ENCODE measurements at places on chromosomes 6 and 20.

GRCh38 chr6:81744131-81744530 lies 8.3 kb downstream of the TENT5A start:
- DNase-seq, result no peak

- DNase-seq, result no peak
These were observed 158.5 kb downstream of the SASH1 start for GRCh38 chr6:148501178-148501590.

DNA sequence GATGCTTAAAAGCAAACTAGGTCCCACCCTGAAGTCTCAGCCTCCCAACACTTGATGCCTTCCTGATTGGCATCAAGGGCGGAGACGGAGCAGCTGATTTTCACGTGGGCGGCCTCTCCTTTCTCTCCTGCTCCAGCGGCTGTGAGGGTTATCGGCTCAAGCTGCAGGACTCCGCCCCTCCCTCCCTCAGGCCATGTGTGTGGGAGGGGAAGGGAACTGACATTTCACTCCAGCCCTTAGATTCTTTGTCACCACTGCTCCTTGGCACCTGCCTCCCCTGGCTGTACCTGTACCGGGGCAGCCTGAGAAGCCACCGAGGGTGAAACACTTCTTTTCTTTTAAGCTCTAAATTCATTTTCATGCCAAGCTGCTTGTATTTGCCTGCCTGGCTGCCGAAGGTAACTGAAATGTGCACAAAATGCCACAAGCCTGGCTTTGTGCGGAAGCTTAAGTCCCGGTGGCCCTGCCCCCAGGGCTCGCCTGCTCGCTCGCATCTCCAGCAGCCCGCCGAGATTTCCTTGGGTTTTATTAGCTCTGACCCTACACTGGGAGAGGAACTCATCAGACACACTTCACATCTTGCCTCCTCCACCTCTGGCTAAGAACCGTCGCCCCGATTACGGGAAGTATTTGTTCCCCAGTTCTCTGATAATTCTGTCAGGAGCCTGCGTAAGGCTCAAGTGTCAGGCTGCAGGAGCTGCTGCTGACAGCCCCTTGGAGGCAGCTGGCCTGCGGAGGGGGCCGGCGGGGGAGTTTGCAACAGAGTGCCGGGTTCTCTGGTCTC lies 9.6 kb upstream of the CPNE5 start:
- DNase-seq, result no peak

DNA sequence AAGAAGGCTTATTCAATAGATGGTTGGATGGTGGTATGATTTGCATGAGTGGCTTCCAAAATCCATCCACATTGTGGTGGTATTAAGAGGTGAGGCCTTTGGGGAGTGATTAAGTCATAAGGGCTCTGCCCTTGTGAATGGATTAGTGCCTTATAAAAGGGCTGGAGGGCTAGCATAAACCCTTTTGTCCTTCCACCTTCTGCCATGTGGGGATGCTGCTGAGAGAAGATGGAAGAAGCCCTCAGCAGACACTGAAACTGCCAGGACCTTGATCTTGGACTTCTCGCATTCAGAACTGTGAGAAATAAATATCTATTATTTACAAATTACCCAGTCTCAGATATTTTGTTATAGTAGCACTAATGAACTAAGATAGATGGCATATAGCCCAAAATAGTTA lies 27.8 kb upstream of the SRPK1 start:
- no peak for DNase-seq

GRCh38 chr6:40472353-40472752 lies 114.8 kb downstream of the LRFN2 start:
- DNase-seq, result no peak

DNA sequence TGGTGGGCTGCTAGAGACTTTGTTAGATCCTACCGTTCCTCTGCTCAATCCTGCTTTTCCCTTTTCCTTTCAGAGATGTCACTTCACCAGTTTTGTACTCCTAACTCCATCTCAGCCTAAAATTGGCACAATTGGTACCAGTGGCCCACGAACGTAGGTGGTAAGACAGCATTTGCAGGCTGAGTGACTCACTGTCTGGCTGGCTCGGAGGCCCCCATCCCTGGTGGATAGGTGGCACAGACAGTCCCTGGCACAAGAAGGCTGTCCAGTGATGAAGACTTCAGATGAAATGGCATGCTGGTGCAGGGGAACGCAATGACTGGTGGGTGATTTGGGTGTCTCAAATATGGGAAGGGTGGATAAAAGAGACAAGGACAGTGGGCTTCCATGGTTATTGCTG lies 11.1 kb downstream of the HEBP2 start:
- no peak for DNase-seq

- no peak for DNase-seq
These were observed 18.9 kb downstream of the SCGN start for GRCh38 chr6:25670793-25671513.

DNA sequence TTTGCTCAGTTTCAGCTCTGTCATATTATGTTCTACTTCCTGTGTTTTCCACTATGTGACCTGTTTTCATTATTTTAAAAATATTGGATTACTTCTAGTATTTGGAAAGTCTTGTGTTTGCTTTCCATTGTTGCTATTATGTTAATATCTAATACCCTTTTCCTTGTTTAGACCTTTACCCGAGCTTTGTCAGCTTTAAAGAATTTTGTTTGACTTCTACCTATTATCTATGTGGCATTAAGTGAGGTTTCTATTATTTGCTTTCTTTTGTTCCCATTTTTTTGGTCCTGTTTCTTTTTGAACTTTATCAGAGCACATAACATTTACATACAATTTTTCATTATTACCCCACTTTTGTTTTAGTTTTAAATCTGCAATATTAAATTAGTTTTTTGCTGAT lies 202.7 kb downstream of the MANEA start:
- no peak for DNase-seq

GRCh38 chr6:70706491-70707123 lies 38.9 kb downstream of the SMAP1 start:
- DNase-seq, result no peak

- no peak for DNase-seq
These were observed 36.6 kb downstream of the HLA-G start for GRCh38 chr6:29864037-29864810.

Measured in stimulated activated CD4-positive, alpha-beta T cell treated with anti-CD3 and anti-CD28 coated beads, Interleukin-15, amount 100 ng/mL, for 24 hours (primary cell).